ENCODE measurements at places on chromosomes 3 and 15. TPM values are rescaled to one million over a fixed set of nuclear protein-coding genes. Genes with fewer than 3 reads are reported as not detected.

GRCh38 chr3:182424006-182424405 lies 369.3 kb upstream of the ATP11B start:
- H3K4me1 ChIP-seq = no peaks in the 10 kb centered on the region
- H3K36me3 ChIP-seq = no peaks in the 10 kb centered on the region
- no peaks in the 10 kb centered on the region for H3K27me3 ChIP-seq

The PLCL2 gene
- polyA plus RNA-seq = 3.5 TPM

GRCh38 chr3:54573858-54574257 lies 354.0 kb downstream of the LRTM1 start:
- DNase-seq = no peak
- no peaks in the 10 kb centered on the region for H3K36me3 ChIP-seq
- no peaks in the 10 kb centered on the region for H3K27me3 ChIP-seq
- no peak overlapping the region for H3K27ac ChIP-seq

The CCDC33 gene
- polyA plus RNA-seq = 3.3 TPM

The CCR3 gene
- polyA plus RNA-seq = not detected

The KCNH8 gene
- 2.2 TPM for polyA plus RNA-seq

The EAF2 gene
- 2.0 TPM for polyA plus RNA-seq

- no peaks in the 10 kb centered on the region for H3K36me3 ChIP-seq
- H3K4me1 ChIP-seq = no peaks in the 10 kb centered on the region
- H3K4me3 ChIP-seq = no peak overlapping the region
- no peak overlapping the region for H3K27ac ChIP-seq
- no peaks in the 10 kb centered on the region for H3K27me3 ChIP-seq
These were observed 15.7 kb upstream of the LRRC58 start for GRCh38 chr3:120364821-120365220.
